Activated T-cell treated with anti-CD3 and anti-CD28 coated beads, Interleukin-2, amount 50 U/mL, for 72 hours (primary cell): ENCODE measurements at places on chromosomes 5 and 9. TPM values are rescaled to one million over a fixed set of nuclear protein-coding genes. Genes with fewer than 3 reads are reported as not detected.

TPM2 gene
- total RNA-seq, result 5.4 TPM

F12 gene
- 6.5 TPM for total RNA-seq

DNA sequence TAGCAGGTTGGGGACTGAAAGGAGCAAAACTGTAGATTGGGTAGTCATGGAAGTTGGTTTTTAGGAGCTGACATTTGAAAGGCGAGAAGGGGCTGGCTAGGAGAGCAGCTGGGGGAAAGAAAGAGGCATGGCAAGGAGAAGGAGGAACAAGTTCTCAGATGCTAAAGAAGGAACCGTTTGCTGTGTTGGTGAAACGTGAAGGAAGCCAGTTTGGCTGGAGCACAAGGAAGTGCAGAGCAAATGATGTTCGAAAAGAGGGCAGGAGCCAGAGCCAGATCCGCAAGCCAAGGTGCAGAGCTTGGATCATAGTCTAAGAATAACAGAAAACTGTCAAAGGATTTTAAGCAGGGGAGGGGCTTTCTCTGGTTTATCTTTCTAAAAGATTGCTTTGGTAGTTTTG lies 276.6 kb downstream of the ASTN2 start:
- no peaks in the 10 kb centered on the region for H3K4me1 ChIP-seq
- no peaks in the 10 kb centered on the region for H3K36me3 ChIP-seq
- H3K27me3 ChIP-seq, result no peaks in the 10 kb centered on the region
- H3K27ac ChIP-seq, result no peak overlapping the region
- DNase-seq, result no peak
- no peak overlapping the region for H3K4me3 ChIP-seq

DNA sequence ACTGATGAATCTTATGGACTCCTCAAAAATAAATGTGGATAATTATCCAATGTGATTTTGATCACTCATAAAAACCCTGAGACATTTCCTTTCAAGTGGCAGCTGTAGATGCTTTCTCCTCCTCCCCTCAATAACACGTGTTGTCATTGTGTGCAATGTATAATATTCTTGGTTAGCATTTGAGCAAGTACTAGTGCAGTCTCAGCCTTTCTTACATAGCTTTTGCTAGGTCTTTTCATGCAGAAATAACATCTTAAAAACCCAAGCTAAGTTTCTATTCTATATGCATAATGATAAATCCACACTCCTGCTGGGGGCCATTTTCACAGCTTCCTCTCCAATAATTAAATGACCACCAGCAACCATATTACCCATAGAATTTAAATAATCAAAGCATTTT lies 1835.2 kb upstream of the NUDT12 start:
- DNase-seq, result no peak
- H3K4me1 ChIP-seq, result no peaks in the 10 kb centered on the region
- no peaks in the 10 kb centered on the region for H3K27me3 ChIP-seq

GRCh38 chr9:93122721-93123221 lies 11.3 kb downstream of the NINJ1 start:
- H3K4me3 ChIP-seq, result no peak overlapping the region
- no peaks in the 10 kb centered on the region for H3K27me3 ChIP-seq
- DNase-seq, result no peak
- peaks cover 12% of the 10 kb centered on the region for H3K36me3 ChIP-seq
- H3K4me1 ChIP-seq, result peaks cover 46% of the 10 kb centered on the region

GRCh38 chr5:38576961-38577684 lies 20.7 kb upstream of the LIFR start:
- no peak overlapping the region for H3K4me3 ChIP-seq
- H3K27me3 ChIP-seq, result peaks cover 45% of the 10 kb centered on the region
- DNase-seq, result no peak
- no peaks in the 10 kb centered on the region for H3K4me1 ChIP-seq
